ENCODE measurements at places on chromosomes 12 and 14.

DNA sequence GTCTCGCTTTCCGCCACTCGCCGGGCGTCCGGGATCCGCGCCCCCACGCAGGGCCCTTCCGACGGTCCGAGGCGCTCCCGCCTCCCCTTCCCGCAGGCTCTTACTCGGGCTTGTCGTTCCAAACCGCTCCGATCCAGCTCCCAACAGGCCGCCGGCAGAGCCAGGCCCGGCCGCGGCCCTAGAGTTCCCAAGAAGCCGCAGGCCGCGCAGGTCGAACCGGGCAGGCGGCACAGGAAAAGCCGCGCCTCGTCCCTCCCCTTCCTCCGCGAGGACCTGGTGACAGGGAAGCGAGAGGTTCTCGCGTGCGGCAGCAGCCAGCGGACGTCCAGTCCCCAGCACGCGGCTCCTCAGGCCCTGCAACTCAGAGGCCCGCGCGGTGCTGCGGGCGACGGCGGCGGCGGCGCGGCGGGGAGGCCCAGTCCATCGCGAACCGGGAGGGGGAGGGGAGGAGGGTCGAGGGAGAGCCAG is 272 bp downstream of the HECTD1 start:
- no peak for DNase-seq

- DNase-seq, result no peak
Measured at GRCh38 chr12:127150028-127150427, 1116.9 kb upstream of the TMEM132C start.

DNA sequence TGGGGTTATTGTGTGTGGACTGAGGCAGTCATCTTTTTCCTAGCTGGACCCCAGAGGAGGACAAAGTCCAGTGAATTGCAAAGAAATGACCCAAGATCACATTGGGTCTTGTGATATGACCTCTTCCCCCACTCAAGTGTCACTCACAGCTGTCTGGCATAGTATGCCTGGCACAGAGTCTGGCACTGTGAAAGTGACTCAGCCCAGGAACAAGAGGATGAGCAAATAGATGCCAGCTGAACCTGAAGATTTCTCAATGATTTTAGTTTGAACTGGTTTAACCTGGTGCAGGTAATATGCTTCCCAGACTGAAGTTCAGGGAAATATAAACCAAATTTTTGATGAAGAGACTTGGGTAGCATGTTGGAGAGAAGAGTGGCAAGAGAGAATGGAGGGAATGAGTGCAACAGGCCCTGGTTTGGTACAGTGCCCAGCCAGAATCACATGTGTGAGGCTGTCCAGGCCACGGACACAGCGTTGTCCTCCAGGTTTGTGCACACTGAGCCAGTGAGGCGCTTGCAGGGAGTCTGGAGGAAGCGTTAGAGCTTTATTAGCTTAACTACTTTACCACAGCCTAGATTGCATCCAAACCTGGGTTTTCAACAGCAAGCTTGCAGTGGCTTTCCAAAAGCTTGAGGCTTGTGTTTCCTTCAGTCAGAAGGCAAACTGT is 332.9 kb downstream of the NUAK1 start:
- DNase-seq, result no peak

- DNase-seq, result no peak
Measured at GRCh38 chr14:99946652-99947489, 118.4 kb upstream of the EVL start.

DNA sequence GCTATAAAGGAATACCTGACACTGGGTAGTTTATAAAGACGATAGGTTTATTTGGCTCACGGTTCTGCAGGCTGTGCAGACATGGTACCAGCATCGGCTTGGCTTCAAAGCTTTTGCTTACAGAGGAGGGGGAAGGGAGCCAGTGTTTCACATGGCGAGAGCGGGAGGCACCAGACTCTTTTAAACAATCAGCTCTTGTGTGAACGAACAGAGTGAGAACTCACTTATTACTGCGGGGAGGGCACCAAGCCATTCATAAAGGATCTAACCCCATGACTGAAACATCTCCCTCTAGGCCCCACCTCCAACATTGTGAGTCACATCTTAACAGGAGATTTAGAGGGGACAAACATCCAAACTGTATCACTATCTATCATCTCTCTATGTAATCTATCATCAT is 227.4 kb downstream of the TMEM132D start:
- DNase-seq, result no peak

DNA sequence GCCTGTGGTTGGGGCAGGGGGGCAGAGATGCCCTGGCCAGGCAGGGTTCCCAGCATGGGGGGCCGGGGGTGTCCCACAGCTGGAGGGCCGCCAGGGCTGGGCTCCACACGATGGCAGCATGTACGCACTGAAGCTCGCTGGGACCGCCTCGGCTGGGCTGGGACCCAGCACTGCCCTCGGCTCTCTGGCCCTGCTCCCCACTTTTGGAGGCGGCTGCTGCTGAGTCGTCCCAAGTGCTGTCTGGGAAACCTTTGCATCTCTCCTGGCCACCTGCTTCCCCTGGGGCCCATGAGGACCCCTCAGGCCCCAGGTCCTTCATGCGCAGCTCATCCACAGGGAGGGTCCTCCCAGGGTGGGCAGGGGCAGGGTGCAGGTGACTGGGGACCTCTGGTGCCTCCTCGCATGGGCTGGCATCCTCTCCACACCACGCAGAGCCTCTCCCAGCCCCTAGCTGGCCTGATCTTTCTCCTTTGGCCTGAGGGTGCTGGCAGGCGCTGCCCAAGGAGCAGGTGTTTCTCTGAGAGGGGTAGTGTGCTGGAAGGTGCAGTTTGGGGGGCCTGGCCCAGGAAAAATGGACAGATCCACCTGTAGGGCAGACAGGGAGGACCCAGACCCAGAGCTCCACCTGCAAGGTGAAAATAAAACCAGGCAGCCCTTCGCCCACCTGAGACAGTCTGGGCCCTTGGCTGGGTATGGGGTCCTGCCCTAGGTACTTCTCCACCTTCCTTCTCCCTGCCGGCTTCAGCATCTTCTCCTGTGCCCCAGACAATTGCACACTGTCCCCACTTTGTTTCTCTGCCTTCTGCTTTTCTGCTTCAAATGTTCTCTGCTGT is 46.9 kb downstream of the DLK1 start:
- no peak for DNase-seq

DNA sequence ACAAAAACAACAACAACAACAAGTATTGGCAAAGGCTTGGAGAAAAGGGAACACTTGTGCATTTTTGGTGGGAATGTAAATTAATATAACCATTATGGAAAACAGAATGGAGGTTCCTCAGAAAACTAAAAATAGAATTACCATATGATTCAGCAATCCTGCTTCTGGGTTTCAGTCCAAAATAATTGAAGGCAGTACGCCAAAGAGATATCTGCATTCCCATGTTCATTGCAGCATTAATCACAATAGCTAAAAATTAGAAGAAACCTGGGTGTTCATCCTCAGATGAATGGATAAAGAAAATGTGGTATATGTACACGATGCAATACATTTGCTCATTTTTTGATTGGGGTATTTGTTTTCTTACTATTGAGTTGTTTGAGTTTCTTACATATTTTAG is 813.0 kb downstream of the NRXN3 start:
- no peak for DNase-seq

DNA sequence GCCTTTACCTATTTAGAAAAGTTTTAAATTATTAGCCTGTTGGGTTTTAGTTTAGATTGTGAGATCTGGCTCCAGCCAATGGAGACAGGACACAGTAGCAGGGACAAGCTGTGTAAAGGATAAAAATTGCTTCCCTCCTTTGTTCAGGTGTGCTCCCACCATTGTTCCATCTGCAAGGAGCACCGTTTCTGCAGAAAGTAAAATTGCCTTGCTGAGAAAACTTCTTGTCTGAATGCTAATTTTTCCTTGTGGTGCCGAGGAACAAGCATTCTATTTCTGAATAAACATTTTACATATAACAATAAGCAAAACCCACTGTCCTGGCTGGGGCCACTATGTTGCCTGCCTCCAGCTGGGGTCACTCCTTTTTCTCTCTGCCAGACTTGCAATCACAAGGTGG is 72.7 kb upstream of the ZFP36L1 start:
- no peak for DNase-seq

DNA sequence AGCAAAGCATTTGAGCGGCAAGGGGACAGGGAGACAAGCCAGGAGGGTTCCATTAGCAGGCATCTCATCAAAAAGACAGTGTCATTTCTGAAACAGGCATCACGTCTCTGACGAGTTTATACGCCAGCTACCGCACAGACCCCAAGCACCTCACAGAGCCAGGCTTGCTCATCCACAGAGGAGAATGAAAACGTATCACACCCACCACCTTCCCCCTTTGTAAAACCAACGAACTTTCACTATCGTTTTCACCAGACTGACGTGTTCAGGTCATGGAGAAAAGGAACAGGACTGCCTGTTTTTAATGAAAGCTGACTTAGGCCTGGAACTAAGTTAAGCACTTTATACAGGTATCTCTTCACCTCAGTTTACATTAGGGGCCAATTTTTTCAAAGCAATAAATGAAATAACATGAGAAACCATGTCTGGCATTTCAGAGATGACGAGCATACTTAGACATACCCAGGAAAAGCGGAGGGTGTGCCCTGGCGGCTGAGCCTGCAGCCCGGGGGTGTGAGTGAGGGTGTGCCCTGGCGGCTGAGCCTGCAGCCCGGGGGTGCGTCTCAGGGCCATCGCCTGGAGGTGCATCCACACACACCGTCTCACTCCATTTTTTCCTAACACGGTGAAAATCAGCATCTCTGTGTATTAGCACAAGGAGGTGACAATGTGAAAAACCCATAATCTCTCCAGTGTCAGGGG is 41.9 kb downstream of the STX2 start:
- no peak for DNase-seq

DNA sequence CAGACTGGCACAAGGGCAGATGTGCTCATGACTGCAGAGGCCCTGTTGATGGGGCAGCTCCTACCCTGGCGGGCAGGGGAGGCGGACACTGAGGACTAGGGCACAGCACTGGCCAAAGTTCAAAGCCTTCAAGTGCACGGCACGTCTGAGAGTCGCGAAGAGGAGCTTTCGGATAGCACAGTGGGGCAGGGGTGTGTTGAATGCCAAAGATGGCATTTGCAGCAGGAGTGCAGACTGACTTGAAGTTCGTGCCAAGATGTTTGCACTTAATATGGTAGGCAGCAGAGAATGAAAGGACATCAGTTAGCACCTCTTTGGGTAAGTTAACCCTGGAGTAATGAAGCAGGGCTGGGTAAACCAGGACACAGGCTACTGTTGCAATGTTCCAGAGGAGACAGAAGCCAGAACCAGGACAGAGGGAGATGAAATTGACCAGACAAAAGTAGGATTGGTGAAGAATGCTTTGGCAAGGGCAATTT is 6.7 kb upstream of the EML1 start:
- no peak for DNase-seq

DNA sequence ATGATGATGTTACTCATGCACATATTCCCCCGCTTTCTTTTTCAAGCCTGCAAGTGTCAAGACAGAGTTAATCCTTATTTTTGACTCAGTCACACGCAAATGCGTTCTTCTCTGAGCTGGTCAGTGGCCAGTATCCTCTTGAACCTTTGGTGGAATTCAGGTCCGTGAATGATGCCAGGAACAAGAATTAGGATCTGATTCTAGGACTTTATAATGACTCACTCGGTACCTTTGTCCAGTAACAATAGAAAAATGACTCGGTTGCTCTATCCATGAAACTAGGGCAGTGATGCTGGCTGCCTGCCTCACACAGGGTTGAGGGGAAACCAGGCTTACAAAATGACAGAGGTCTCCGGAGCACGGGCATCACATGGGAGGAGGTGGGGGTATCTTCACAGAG is 185.8 kb upstream of the NUDT4 start:
- DNase-seq, result peak; percentile 89

DNA sequence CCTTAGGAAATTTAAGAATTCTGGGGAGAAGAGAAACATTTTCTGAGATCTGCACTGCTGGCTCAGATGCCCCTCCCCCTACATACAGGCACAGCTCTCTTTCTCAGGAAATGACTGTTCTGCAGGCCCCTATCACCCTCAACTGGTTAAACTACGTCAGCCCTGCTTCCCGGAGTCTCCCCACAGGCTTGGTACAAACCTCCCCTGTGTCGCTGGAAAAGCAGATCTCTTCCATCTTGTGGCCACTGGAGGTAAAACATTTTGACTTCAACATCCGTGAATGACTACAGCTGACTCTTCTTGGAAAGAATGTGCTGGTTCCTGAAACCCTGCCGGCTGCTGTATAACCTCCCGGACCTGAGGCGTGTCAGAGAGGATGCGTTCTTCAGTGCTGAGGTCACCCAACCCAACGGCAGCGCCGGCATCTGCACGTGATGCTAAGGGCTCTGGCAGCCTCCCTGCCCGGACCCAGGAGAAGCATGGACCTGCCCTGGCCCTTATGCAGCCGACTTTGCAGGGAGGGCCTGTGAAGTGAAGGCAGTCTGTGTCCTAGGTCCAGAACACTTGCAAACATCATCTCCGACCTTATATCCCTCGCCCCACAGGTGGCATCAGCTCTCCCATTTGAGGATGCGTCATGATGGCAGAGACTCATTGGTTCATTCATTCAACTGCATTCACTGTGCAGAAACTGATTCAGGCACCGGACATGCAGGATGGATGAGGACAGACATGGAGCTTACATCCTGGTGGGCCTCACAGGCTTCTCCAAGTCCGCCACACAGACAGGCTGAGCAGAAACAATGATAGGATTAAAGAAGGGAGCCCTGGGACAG is 129.2 kb downstream of the GCH1 start:
- DNase-seq, result peak; percentile 99

DNA sequence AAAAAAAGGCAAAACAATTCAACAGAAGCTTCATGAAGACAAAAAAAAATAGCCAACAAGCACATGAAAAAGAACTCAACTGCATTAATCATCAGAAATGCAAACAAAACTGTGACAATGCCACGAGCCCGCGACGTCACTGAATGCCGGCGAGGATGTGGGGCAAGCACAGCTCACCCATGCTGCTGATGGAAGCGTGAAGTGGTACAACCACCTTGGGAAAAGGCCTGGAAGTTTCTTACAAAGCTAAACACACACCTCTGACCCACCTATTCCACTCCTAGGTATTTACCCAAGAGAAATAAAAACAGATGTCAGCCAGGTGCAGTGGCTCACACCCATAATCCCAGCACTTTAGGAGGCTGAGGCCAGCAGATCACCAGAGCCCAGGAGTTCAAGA is 10.5 kb downstream of the BTBD6 start:
- no peak for DNase-seq

GRCh38 chr12:117897372-117898161 is 71.2 kb downstream of the KSR2 start:
- no peak for DNase-seq

- no peak for DNase-seq
Measured at GRCh38 chr14:34620839-34621238, 9.1 kb downstream of the SNX6 start.

DNA sequence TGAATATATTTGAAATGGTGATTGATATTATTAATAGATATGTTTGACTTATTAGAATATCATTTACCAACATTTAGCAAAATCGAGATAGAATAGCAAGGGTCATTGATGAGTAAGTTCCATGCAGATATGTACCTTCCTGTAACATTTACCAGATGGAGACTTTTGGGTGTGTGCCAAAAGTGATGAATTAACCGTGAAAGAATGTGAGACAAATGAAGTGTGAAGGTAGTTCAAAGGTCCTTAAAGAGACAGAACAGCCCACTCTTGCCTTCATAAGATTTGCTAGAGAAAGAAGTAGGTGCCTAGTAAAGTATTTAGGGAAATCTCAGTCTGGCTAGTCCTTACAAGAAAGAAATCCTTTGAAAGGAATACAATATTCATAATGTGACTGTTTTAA is 45.5 kb downstream of the FGD4 start:
- no peak for DNase-seq

Data from GM04503 (cell line).